Omental fat pad (tissue), 4 donors: ENCODE measurements at places on chromosomes 6 and 20. TPM values are rescaled to one million over a fixed set of nuclear protein-coding genes. Genes with fewer than 3 reads are reported as not detected.
A peak's percentile ranks its signal among the peaks of the same experiment; 100 is the strongest.

- no peak for DNase-seq
Observed at GRCh38 chr6:169427856-169428255, 174.2 kb upstream of the THBS2 start.

DNA sequence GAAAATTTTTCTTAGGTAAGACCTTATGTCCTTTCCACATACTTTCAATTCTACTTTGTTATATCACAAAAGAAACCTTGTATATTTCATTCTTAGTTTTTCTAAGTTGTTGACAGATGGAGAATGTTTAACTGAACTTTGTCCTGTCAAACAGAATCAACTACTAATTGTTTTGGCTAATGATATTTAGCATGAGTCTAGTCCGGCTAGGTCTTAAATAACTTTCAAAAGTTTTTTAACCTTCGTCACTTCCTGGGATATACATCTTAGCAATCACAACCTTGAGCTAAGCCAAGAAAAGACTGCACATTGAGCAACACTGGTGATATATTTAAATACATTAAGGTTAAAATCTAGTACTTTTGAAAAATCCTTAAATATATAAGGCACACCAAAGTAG is 62.9 kb upstream of the RUNX2 start:
- DNase-seq: no peak

DNA sequence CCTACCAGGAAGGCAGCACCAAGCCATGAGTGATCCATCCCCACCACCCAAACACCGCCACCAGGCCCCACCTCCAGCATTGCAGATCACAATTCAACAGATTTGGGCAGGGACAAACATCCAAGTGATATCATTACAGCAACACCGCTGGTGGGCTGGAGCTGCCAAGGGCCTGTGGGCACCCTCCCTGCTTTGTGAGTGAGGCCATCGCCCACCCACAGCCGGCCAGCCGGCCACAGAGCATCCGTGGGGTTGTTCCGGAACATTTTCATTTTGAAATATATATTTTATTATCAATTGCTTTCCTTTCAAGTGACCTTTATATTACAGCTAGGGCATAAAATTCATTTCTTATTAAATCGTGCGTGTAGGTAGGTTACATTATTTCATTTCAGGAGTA is 286.0 kb upstream of the CDH4 start:
- DNase-seq: no peak

- DNase-seq: no peak
Observed at GRCh38 chr20:15784020-15784419, 789.2 kb downstream of the KIF16B start.

- no peak for DNase-seq
Observed at GRCh38 chr20:51077686-51078060, 54.8 kb upstream of the KCNG1 start.

DNA sequence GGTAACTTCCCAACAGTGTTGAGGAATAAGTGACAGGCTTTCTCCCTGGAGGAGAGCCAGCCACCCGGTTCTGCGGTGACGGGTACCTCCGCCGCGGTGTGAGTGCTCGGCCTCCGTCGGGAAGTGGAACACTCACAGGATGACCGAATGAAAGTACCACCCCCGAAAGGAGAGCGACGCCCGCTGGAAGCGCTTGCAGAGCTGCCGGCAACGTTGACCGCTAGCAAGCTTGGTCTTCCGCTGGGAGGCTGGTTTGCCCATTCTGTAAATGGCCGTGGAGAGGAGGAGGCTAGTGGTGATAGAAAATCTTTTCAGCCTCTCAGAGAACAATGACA is 614 bp upstream of the TMEM242 start:
- peak; percentile 52 for DNase-seq

The LPA gene
- not detected for total RNA-seq

GRCh38 chr6:16166871-16167608 is 38.2 kb downstream of the MYLIP start:
- DNase-seq: no peak

DNA sequence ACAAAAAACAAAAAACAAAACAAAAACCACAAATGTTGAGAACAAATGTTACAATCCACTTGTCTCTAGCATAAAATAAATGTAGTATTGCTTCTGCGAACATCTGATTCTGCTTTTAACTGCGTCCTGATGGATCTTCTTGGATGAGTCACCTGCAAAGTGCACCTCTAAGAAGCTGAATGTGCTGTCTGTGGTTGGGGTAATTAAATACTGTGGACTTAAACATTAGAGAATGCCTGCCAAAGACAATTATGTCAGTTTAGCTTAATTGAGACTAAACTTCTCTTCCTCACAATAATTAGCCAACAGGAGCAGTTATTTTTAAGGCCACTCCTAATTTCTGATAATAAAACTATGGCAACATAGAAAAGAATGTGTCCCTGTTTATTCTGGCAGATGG is 253.4 kb downstream of the PHACTR1 start:
- DNase-seq: no peak
